ENCODE measurements at places on chromosomes 16 and 17. TPM values are rescaled to one million over a fixed set of nuclear protein-coding genes. Genes with fewer than 3 reads are reported as not detected.

NPTX1 gene
- total RNA-seq: not detected

SLFN13 gene
- total RNA-seq: 4.5 TPM

CA5A gene
- total RNA-seq: not detected

C1QTNF8 gene
- not detected for total RNA-seq

PGAP3 gene
- total RNA-seq: 9.7 TPM

FBXL16 gene
- 1.8 TPM for total RNA-seq

DNAI2 gene
- not detected for total RNA-seq

RNF213 gene
- total RNA-seq: 14.5 TPM

EME1 gene
- total RNA-seq: 5.6 TPM

CNGB1 gene
- total RNA-seq: 0.65 TPM
